ENCODE measurements at places on chromosomes 5 and 9.

DNA sequence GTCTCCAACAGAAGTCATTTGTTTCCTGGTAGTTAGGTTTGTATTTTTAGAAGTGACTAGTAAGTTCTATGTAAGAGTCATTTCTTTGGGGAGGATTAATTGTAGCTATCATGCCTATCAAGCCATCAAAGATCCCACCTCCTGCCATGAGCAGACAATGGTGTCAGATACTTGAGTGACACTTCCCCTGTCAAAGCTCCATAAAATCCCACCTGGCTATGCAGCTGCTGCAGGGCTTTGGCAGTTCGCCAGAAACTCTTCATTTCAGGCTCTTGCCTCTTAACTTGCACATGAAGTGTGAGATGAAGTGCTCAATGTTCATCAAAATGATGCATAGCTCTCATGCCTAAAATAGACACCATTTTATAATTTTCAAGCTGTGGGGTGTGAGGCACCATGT, 312.1 kb downstream of the CDH12 start:
- DNase-seq: no peak

- no peak for DNase-seq
Observed at GRCh38 chr9:8821910-8822666, 1022.5 kb upstream of the DMAC1 start.

- DNase-seq: no peak
Observed at GRCh38 chr5:56746553-56747339, 68.6 kb upstream of the MAP3K1 start.

DNA sequence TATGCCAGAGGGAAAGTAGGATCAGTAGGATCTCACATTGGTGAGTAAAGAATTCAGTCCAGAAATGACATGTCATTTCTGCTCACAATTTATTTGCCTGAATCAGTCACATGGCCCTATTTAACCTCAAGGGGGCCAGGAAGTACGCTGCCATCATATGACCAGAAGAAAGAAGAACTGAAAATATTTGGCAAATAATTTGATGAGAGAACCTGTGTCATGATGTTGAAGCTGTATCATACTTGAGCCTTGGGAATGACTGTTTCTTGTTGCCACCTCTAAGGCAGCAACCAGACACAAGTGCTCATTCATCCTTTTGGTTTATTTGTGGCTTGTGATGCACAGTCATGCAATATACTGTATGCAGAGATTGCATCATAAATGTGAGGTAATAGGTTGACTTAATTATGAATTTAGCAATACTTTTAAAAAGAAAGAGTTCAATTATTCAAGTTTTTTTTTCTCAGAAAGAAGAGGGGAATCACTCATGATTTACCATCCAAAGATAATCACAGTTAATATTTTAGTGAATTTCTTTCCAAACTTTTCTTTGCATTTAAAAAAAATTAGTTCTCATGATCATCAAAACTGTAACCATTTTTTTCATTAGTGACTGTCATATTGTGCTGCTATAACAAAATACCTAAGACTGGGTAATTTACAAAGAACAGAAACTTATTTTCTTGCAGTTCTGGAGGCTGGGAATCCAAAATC, 8.2 kb upstream of the ZFYVE16 start:
- DNase-seq: no peak

DNA sequence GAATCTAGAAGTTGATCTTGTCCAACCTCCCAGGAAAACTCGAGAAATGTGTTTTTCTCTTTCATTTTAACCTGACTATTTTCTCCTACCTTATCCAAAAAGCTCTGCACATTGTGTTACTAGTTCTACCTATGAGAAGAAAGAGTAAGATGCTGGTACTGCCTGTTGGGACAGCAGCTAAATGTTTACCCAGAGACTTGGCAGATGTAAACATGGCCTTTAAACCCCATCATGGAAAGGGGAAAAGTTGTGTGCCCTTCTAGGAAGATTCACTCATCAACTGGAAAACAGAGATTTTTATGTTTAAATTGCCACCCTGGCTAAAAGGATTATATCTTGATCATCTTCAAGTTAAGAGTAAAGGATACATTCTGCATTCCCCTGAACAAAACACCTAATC, 3.5 kb downstream of the ARL15 start:
- no peak for DNase-seq

DNA sequence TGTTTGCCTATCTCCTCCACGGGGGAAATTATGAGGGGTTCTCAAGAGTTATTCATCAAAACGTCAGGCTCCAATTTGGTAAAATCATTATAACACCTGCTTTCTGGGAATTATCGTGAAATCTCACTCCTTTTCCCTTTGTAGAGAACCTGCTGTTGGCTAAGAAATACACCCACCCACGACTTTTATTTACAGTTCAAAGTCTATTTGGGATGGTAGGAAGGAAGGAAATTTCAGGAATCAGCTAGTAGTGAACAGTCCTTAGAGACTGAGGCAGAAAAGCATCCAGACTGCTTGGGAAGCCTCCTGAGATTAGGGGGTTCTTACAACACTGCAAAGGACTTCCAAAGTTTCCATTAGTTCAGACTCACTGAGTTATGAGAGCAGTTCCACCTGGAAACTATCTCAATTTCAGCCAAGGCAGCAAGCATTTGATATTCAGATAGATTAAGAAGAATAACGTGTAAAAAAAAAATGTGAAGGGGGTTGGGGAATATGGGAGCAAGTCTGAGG, 9.4 kb upstream of the SPDL1 start:
- DNase-seq: no peak

- no peak for DNase-seq
Observed at GRCh38 chr9:91178281-91179236, 183.2 kb downstream of the AUH start.

- DNase-seq: no peak
Observed at GRCh38 chr5:78041805-78042204, 252.7 kb downstream of the AP3B1 start.

DNA sequence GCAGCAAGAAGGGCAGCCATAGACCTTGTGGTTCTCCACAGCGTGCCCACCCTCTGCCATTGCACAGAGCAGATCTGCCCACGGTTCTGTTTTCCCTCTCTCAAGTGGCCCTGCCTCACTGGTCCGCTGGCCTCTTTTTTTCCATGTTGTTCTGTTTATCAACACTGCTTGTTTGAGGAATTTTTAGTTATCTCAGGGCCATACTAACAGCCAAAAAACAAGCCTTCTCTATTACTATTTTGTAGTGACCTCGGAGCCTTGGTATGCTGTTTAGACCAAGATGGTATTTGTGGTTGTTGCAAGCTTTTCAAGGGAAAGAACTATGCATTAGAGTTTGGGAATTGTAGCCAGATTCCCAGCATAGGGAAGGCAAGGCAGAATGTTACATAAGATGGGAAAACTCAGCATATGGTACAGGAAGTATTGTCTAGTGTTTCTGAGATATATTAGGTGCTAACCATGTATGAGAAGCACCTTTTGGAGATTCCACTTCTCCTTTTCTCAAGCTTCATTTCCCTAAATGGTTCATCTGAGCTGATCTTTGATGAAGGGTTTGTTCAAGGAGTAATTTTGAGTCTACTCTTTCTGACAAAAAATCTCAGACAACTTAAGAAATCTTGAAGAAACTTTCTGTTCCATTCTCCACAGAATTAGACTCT, 54.3 kb downstream of the NUP214 start:
- peak; percentile 88 for DNase-seq

- DNase-seq: no peak
Observed at GRCh38 chr9:132216861-132217619, 55.2 kb downstream of the NTNG2 start.

DNA sequence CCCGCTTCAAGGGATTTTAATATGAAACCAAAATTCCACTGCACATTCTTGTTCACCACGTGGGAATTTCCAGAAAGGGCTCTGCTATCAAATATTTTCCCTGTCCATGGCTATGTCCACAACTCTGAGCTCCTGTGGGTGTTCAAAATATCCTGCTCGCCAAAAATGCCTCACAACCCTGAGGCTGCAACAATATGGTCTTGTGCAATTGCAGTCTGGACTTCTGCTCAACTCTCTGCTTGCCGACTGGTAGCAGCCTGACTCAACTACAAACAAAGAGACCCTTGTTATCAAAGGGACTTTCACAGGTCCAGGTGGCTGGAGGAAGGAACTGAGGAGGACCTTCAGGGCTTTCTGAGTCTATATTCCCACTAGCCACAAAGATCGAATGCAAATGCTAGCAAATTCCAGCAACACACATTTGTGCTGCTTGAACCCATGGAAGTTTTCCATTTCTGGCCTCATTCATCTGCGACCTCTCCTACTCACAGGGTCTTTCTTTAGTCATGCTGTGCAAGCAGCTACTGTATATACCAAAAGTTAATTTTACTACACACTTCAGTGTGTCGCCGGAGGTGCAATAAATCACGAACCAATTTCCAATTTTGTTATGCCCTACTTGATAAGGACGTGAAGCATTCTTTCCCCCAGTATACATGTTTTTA, 169.2 kb upstream of the SLC30A5 start:
- DNase-seq: peak; percentile 36

DNA sequence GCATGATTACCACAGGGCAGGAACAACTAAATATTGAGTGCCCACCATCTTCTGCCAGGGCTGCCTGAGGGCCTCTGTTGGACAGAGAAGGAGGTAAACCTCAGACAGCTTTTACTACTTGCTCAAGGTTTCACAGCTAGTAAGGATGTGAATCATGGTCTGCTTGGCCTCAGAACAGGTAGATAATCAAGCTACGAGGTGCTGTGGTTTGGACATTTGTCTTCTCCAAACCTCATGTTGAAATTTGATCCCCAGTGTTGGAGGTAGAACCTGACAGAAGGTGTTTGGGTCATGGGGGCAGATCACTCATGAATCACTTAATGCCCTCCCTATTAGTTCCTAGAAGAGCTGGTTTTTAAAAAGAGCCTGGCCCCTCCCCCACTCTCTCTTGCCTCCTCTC, 541.2 kb upstream of the TRPC7 start:
- no peak for DNase-seq

- no peak for DNase-seq
Observed at GRCh38 chr9:127838375-127839078, 15.9 kb downstream of the ENG start.

- no peak for DNase-seq
Observed at GRCh38 chr5:54492178-54492577, 25.4 kb upstream of the SNX18 start.

DNA sequence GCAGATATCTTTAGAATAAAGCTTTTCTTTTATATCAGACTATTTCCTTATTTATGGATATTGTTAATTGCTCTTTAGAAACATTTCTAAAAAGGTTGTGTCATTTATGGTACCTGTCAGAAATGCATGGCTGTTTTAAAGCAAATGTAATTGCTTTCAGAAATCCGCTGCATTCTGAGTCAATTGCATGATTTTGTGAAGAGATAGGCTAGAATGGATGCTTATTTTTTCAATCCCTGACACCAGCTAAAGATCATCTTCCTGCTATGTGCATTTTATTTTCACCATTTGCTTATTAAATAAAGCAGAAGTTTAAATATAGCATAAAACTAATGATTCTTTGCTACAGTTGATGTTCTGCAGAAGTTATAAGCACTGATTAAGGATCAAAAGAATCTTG, 170.2 kb upstream of the C9orf72 start:
- DNase-seq: no peak

DNA sequence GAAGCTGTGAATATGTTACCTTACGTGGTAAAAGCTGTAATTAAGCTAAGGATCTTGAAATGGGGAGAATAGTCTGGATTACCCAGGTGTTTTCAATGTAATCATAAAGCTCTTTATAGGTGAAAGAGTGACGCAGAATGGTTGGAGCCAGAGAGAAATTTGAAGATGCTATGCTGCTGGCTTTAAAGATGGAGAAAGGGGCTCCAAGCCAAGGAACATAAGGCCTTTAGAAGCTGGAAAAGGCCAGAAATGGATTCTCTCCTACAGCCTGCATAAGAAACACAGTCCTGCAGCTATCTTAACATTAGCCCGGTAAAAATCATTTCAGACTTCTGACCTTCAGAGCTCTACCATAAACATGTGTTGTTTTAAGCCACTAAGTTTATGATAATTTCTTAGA, 243.3 kb upstream of the VLDLR start:
- DNase-seq: no peak

- DNase-seq: no peak
Observed at GRCh38 chr5:68318955-68319705, 103.6 kb downstream of the PIK3R1 start.

GRCh38 chr5:158007336-158007735, 148.4 kb upstream of the CLINT1 start:
- no peak for DNase-seq

- no peak for DNase-seq
Observed at GRCh38 chr9:133348718-133349573, 928 bp downstream of the RPL7A start.

DNA sequence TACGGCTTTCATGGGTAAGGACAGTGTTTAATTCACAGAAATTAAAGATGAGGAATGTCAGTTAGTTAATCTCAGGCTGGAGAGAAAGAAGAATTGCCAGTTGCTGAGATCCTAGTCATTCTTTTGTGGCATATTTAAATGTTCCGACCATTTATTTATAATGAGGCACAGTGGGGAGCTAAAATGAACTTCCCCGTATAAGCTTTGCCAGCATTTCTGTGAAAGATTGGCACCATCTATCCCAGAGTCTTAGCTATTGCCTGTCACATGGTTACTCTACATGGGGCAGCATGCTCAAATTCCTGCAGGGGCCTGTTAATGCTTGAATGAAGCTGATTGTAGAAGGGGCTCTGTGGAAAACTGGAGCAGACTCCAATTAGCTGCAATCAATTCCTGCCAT, 314.1 kb downstream of the PRELID2 start:
- DNase-seq: no peak

DNA sequence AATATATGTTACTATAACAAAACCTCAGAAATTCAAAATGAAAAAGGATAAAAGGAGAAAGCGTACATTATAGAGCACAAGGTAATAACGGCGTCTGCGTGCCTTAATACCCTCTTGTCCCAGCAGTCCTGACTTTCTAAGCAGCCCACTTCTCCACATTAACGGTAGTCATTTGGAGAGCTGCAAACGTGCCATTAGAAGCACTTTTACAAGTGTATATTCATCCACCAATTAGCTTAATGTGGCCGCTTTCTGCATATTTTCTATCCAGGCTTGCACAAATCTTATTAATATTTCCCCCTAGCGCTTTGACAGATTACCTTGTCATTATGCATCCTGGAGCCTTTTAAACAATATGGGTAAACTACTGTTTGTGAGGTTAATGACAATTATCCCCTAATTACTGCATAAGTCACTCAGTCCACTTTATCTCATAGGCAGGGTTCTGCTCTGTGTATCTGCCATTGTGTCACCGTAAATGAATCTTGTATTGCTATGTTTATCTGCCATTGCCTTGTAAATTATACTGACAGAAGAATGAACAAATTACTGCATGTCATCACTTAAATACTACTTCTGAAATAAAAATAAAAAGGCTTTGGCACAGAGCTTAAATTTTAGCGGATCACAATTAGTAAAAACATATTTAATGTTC, 421.3 kb downstream of the BNC2 start:
- DNase-seq: no peak

GRCh38 chr5:94057655-94058054, 316.3 kb upstream of the POU5F2 start:
- DNase-seq: no peak

DNA sequence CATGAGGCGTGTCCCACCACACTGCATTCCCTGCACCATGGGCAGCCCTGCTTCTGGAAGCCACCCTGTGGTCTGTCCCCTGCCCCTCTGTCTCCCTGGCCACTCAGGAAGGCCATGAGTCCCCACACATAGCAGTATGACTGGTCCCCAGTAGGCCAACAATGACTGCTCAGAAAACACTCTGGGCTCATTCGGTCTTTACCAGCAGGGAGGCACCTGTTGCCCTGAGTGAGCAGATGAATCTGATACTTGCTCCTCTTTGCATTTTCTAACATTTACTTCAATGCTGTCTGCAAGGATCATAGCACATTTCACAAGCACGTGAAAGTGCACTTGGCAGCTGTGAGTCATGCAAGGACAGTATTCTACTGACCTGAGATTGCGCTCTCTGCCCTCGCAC, 365.4 kb upstream of the IRX1 start:
- DNase-seq: no peak
